ENCODE measurements at places on chromosomes 6 and 20. TPM values are rescaled to one million over a fixed set of nuclear protein-coding genes. Genes with fewer than 3 reads are reported as not detected.
A peak's percentile ranks its signal among the peaks of the same experiment; 100 is the strongest.

Gene NMBR
- not detected for total RNA-seq

DNA sequence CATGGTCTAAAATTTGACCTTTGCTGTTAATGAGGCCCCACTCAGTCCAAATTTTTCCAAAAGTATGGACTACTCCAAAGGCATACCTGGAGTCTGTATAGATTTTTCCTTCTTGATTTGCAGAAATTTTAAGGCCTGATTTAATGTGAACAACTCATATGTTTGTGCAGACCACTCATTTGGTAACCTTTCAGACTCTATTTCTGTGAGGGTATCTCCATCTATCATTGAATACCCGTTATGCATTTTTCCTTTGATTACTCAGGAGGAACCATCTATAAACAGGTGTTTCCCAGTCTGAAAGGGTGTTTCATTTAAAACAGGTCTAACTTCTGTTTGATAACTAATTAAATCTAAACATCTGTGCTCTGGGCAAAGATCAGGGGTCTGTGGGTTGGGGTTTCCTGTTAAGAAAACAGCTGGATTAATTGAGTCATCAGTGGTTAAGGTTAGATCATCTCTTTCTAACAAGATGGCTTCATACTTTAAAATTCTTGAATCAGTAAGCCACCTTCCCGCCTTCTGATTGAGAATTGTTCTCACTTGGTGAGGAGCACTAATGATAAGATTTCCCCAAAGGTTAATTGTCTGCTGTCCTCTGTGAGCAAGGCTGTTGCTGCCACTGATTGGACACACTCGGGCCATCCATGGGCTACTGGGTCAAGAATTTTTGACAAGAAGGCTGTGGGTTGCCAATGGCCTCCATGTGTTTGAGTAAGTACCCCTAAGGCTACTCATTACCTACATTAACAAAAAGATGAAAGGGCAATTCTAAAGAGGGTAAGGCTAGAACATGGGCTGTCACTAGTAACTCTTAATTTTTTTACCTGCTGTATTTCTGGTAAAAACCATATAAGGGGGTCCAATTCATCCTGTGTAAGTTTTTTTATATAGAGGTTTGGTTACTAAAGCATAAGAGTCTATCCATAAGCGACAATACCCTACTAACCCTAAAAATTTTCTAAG is 24.1 kb downstream of the HLA-B start:
- no peak for DNase-seq
- H3K27ac ChIP-seq = no peak overlapping the region
- no peaks in the 10 kb centered on the region for H3K4me1 ChIP-seq
- no peaks in the 10 kb centered on the region for H3K27me3 ChIP-seq

- H3K27me3 ChIP-seq = no peaks in the 10 kb centered on the region
- peak overlapping the region; percentile 91 for H3K27ac ChIP-seq
- H3K36me3 ChIP-seq = no peaks in the 10 kb centered on the region
These were observed 584 bp downstream of the KIF13A start for GRCh38 chr6:17986656-17987446.

Gene MUCL3
- total RNA-seq = 0.16 TPM

- no peaks in the 10 kb centered on the region for H3K27me3 ChIP-seq
- DNase-seq = no peak
- H3K36me3 ChIP-seq = no peaks in the 10 kb centered on the region
- no peak overlapping the region for H3K4me3 ChIP-seq
These were observed 241.6 kb upstream of the SUPT3H start for GRCh38 chr6:45619211-45619760.

GRCh38 chr6:35797837-35798526 is 859 bp upstream of the CLPS start:
- H3K36me3 ChIP-seq = no peaks in the 10 kb centered on the region
- peaks cover under 1% of the 10 kb centered on the region for H3K27me3 ChIP-seq
- H3K27ac ChIP-seq = no peak overlapping the region
- no peak overlapping the region for H3K4me3 ChIP-seq

Gene CPNE5
- total RNA-seq = 3.3 TPM

GRCh38 chr6:128367437-128367836 is 153.0 kb downstream of the PTPRK start:
- no peak overlapping the region for H3K4me3 ChIP-seq
- H3K4me1 ChIP-seq = peaks cover 10% of the 10 kb centered on the region
- H3K27ac ChIP-seq = peak overlapping the region; percentile 1
- H3K27me3 ChIP-seq = no peaks in the 10 kb centered on the region
- no peaks in the 10 kb centered on the region for H3K36me3 ChIP-seq
- no peak for DNase-seq

Gene PHACTR3
- total RNA-seq = 5.4 TPM

Gene ANKRD66
- not detected for total RNA-seq

Gene MAFB
- total RNA-seq = 25.8 TPM

Gene ULBP2
- not detected for total RNA-seq

DNA sequence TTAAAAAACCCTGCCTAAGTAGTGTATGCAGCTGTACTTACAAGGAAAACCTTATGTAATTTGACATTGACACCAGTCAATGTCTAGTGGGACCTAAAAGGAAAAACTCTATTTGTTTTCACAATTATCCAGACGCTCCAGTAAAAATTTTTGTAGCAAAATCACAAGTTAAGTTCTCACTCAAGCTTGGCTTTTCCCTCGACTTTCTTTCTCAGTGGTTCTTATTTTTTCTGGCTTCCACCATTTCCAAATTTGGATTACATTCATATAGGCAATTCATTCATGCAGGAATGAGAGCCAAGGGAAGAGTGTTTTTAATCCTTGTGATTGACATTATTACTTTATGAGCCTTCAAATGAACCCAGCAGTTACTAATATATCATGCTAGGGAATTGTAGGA is 66.0 kb upstream of the ADGRG6 start:
- H3K36me3 ChIP-seq = no peaks in the 10 kb centered on the region
- no peak overlapping the region for H3K4me3 ChIP-seq
- DNase-seq = no peak
- H3K27me3 ChIP-seq = no peaks in the 10 kb centered on the region

DNA sequence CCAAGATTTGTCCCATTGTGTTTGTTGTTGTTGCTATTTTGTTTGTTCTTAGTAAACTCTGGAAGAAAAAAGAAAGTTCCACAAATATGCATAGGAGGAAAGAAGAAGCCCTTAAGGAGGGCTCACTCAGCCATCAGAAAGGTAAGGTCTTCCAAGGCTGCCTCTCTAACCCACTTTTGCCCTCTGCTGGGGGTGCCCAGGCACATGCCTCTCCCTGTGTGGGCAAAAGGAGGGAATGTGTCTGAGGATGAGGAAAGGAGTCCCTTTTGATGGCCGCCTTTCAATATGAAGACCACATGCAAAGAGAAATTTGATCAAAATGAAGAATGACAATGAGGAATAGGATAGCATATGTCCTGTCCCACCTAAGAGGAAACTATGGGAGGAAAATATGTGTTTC is 248.2 kb upstream of the POU3F2 start:
- no peak overlapping the region for H3K27ac ChIP-seq
- no peaks in the 10 kb centered on the region for H3K4me1 ChIP-seq
- H3K36me3 ChIP-seq = no peaks in the 10 kb centered on the region
- no peaks in the 10 kb centered on the region for H3K27me3 ChIP-seq

Gene C6orf58
- total RNA-seq = not detected

Gene BCAS1
- 68.9 TPM for total RNA-seq

DNA sequence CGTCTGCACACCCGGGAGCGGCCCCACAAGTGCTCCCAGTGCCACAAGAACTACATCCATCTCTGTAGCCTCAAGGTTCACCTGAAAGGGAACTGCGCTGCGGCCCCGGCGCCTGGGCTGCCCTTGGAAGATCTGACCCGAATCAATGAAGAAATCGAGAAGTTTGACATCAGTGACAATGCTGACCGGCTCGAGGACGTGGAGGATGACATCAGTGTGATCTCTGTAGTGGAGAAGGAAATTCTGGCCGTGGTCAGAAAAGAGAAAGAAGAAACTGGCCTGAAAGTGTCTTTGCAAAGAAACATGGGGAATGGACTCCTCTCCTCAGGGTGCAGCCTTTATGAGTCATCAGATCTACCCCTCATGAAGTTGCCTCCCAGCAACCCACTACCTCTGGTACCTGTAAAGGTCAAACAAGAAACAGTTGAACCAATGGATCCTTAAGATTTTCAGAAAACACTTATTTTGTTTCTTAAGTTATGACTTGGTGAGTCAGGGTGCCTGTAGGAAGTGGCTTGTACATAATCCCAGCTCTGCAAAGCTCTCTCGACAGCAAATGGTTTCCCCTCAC is 21.0 kb downstream of the PRDM1 start:
- H3K4me1 ChIP-seq = peaks cover 40% of the 10 kb centered on the region
- no peak for DNase-seq
- no peaks in the 10 kb centered on the region for H3K36me3 ChIP-seq
- no peaks in the 10 kb centered on the region for H3K27me3 ChIP-seq
- H3K27ac ChIP-seq = no peak overlapping the region
- no peak overlapping the region for H3K4me3 ChIP-seq

DNA sequence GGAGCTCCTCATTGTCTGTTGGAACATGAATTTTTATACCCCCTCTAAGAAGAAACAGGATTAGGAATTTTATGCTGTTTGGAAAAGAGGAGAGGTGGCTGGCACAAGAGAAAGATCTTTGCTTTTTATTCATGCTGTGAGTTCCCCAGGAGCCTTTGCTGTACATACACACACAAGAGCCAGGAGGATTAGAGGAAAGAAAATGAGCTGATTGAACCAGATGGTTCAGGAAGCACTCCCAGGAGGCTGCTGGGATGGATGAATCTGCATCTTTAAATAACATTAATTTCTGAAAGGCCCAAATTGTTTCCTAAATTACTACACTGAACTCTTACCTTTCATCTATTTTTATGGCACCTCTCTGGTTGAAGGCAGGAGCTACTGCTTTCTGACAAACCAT is 20.1 kb upstream of the TCP11 start:
- no peaks in the 10 kb centered on the region for H3K27me3 ChIP-seq
- H3K27ac ChIP-seq = no peak overlapping the region
- peaks cover 4% of the 10 kb centered on the region for H3K4me1 ChIP-seq
- H3K4me3 ChIP-seq = no peak overlapping the region

GRCh38 chr20:12599494-12599893 is 409.3 kb upstream of the SPTLC3 start:
- peaks cover 3% of the 10 kb centered on the region for H3K4me1 ChIP-seq
- no peak overlapping the region for H3K4me3 ChIP-seq
- H3K27ac ChIP-seq = no peak overlapping the region
- no peaks in the 10 kb centered on the region for H3K36me3 ChIP-seq
- no peak for DNase-seq

GRCh38 chr6:2274981-2275891 is 29.8 kb upstream of the GMDS start:
- H3K4me3 ChIP-seq = no peak overlapping the region
- no peaks in the 10 kb centered on the region for H3K27me3 ChIP-seq
- no peak overlapping the region for H3K27ac ChIP-seq
- no peaks in the 10 kb centered on the region for H3K36me3 ChIP-seq

DNA sequence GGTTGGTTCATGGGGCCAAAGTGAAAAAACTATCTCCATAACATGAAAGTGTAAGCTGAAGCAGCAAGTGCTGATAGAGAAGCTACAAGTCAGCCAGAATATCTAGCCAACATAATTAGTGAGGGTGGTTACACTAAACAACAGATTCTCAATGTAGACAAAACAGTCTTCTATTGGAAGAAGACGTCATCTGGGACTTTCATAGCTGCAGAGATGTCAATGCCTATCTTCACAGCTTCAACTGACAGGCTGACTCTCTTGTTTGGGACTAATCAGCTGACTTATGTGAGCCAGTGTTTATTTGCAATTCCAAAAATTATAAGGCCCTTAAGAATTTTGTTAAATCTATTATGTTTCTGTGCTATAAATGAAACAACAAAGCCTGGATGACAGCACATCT is 63.2 kb downstream of the GMDS start:
- H3K36me3 ChIP-seq = no peaks in the 10 kb centered on the region
- no peaks in the 10 kb centered on the region for H3K27me3 ChIP-seq
- H3K4me1 ChIP-seq = no peaks in the 10 kb centered on the region
- H3K4me3 ChIP-seq = no peak overlapping the region
- no peak for DNase-seq

DNA sequence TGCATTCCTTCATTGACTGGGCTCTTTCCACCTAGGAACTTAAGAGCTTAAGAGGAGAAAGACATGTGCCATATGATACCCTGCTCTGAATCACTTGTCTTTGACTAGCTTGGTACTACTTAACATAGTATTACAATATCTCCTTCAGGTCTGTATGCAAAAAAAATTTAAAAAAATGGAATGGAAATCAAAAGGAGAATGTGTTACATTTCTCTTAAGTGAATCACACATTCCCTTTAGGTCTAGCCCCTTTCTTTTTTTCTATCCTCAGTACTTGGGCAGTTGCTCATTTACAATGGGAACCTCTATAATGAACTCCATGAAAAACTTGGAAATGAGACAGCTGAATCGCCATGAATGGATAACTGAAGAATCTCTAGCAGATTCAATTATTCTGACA is 53.8 kb downstream of the SLC35F1 start:
- no peaks in the 10 kb centered on the region for H3K27me3 ChIP-seq
- H3K4me3 ChIP-seq = no peak overlapping the region
- no peaks in the 10 kb centered on the region for H3K4me1 ChIP-seq
- no peak overlapping the region for H3K27ac ChIP-seq
- no peak for DNase-seq
- H3K36me3 ChIP-seq = no peaks in the 10 kb centered on the region

DNA sequence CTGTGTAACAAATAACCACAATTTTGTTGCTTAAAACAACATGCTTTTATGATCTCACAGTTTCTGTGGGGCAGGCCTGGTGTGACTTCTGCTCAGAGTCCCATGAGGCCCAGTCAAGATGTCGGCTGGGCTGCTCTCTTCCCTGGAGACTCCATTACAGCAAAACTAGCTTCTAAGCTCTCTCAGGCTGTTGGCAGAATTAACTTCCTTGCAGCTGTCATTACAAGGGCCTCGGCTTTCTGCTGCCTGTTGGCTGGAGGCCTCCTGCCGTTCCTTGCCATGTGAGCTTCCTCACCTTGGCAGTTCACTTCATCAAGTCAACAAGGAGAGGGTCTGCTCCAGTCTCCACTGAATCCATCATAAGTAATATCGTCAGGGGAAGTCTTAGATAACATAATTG is 659.2 kb downstream of the PRKN start:
- no peaks in the 10 kb centered on the region for H3K27me3 ChIP-seq
- H3K27ac ChIP-seq = no peak overlapping the region
- no peaks in the 10 kb centered on the region for H3K4me1 ChIP-seq
- DNase-seq = no peak
- no peaks in the 10 kb centered on the region for H3K36me3 ChIP-seq

GRCh38 chr6:10520468-10520867 is 683 bp upstream of the GCNT2 start:
- no peak for DNase-seq
- no peak overlapping the region for H3K4me3 ChIP-seq
- peak overlapping the region; percentile 69 for H3K27ac ChIP-seq
- no peaks in the 10 kb centered on the region for H3K4me1 ChIP-seq
- H3K27me3 ChIP-seq = no peaks in the 10 kb centered on the region
- H3K36me3 ChIP-seq = no peaks in the 10 kb centered on the region

GRCh38 chr6:121647905-121648304 is 212.5 kb downstream of the GJA1 start:
- H3K36me3 ChIP-seq = no peaks in the 10 kb centered on the region
- H3K27ac ChIP-seq = no peak overlapping the region
- no peak for DNase-seq
- H3K4me1 ChIP-seq = no peaks in the 10 kb centered on the region
- no peak overlapping the region for H3K4me3 ChIP-seq

Gene ARMC12
- total RNA-seq = not detected

Gene SCUBE3
- total RNA-seq = 0.37 TPM

Measured in transverse colon (tissue), 4 donors.